Occipital lobe (tissue), 3 donors: ENCODE measurements at places on chromosomes 11 and 22. TPM values are rescaled to one million over a fixed set of nuclear protein-coding genes. Genes with fewer than 3 reads are reported as not detected.

The FAM180B gene
- total RNA-seq = 0.16 TPM

The FIBIN gene
- total RNA-seq = 7.8 TPM

The STK33 gene
- 9.5 TPM for total RNA-seq

The XKR3 gene
- total RNA-seq = not detected

- DNase-seq = no peak
Measured at GRCh38 chr11:15801616-15802015, 554.7 kb downstream of the SOX6 start.

DNA sequence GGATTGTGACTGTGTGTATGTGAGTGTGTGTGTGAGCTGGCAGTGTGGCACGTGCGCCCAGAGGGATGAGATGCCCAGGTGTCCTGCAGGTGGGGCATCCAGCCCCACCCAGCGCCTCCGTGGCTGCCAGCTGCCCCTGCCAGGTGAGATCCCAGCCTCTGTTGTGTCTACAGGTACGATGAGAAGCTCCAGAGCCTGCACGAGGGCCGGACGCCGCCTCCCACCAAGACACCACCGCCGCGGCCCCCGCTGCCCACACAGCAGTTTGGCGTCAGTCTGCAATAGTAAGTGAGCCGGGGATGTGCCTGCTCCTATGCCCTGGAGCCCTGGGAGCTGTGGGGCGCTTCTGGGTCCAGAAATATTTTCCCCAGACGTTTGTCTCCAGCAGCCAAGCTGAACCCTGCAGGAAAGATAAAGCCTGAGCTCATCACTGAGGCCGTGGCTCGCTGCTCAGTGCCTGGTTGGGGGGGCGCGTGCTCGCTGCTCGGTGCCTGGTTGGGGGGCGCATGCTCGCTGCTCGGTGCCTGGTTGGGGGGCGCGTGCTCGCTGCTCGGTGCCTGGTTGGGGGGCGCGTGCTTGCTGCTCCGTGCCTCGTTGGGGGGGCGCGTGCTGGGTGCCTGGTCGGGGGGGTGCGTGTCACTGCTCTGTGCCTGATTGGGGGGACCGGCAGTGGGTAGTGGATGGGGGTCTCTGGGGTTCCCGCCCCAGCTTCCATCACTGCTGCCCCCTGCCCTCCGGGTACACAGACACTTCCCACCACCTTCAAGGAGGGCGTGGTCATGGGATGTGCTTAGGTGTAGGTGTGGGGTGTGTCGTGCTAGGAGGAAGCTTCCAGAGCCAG, 73.2 kb downstream of the ARHGAP8 start:
- no peak for DNase-seq

DNA sequence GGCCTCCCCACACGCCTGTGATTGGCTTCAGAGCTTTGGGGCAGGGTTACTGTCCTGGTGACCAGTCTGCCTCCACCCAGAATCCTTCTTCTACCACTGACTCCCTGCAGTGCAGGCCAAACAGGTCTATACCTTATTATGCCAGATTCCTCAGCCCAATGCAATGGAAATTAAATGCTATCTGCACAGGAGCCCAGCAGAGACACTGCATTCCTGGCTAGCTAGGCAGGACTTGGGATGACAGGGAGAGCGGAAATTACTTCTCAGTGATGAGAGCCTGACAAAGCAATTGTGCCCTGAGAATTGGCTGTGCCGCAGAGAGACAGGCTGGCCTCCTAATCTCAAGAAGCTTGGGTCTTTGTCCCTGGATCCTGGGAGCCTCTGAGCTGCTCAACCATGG, 143.8 kb upstream of the NCAM1 start:
- no peak for DNase-seq

DNA sequence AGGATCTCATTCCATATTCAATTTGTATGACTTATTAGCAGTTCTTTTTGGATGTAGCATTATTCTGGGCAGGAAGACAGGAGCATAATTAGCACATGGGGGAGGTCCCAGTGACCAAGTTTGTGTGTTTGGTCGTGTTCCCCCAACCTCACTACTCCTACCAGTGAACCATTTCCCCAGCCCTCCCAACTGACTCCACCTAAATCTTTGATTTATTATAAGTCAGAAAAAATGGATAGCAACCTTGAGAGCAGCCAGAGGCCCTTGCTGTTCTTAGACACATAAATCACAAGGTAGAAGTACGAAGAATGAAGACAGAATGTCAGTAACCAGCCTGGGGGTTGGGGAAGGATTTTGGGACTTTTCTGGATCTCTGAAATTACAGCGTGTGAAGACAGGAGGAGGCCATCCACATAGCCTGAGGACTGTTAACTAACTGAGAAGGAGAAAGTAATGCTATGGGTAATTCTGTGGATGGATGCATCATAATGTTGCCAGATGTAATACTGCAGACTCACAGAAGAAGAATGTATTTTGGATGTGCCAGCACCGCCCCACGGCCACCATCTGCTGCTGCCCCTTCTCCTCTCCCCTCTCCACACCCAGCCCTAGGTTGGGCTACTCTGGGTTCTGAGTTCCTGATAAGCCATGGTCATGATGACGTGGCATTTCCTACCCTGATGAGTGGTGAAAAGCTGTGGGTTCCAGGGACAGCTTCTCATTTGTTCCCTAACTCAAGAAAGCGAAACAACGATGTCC, 124.3 kb upstream of the TTC12 start:
- DNase-seq = no peak

DNA sequence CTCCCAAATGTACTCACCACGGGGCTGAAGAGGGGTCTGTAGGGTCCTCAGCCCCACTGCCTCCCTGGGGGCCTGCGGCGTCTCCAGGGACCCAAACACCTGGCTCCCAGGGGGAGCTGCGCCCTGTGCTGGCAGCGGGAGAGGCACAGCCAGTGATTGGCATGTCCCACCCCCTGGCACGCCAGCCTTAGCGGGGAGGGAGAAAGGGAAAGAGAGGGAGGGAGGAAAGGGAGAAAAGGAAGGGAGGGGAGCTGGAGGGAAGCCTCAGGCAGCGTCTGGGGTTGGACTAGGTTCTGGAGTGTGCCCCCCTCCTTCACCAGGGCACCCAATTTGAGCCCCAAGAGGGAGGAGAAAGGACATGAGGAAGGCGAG, at the start of gene CHRM1:
Gene CHRM1, minus strand, starts transcription at position 163 of the 372 bp plus-strand sequence. CDS start 10,263 bp downstream, outside the sequence.
- peak; percentile 77 for DNase-seq

GRCh38 chr11:126815111-126815510, 185.5 kb downstream of the KIRREL3 start:
- no peak for DNase-seq

DNA sequence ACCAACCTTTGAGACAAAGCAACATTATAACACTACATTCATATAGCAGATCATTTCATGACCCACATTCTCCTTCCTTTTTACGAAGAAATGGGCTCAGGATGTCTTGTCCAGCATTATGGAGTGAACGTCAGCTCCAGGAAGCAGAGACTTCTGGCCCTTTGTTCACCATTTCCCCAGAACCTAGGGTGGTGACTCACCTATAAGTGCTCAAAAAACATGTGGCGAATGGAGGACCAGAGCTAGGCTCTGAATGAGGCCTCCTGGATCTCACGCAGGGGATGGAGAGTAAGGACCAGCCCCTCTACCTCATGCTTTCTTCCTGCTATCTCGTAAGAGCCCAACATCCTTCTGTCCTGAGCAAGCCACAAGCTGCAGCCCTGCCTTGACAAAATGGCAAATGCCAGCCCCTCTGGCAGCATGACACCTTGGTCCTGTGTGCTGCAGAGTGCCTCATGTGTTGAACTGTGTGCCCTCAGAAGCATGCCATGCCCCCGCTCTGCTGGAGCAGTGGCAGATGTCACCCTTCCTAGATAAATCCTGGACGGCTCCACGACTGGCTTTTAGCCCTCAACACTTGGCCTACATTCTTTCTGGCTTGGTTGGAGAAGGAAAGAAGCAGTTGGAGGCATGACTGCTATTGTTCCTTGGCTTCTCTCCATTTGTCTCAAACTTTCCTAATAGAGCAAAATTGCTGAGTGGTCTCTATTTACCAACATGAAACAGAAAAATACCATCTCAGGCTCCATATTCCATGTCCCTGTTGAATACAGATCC, 6.5 kb upstream of the ST3GAL4 start:
- DNase-seq = no peak

DNA sequence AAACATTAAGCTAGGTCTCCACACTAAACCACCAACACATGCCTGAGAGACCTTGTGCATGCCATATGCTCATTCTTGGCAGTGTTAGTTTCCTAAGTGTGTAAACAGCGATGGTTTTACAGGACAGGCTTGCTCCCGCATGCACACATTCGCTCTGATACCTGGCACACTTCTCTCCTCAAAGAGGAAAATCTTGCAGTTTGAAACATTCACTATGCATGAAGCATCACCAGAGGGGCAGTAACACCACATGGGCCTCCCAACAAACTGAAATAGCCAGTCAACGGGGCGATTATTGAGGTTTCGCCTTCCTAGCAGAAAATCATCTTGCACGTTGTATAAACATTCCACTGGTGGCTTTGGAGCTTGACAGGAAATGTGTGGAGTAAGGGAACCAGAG, 52.6 kb downstream of the ABTB2 start:
- no peak for DNase-seq
